T-helper 17 cell (primary cell): ENCODE measurements at places on chromosomes 2 and 18.

- no peak for DNase-seq
Observed at GRCh38 chr18:41326311-41326710, 628.7 kb upstream of the PIK3C3 start.

GRCh38 chr2:119155633-119156032 lies 2.9 kb downstream of the C1QL2 start:
- DNase-seq = no peak

DNA sequence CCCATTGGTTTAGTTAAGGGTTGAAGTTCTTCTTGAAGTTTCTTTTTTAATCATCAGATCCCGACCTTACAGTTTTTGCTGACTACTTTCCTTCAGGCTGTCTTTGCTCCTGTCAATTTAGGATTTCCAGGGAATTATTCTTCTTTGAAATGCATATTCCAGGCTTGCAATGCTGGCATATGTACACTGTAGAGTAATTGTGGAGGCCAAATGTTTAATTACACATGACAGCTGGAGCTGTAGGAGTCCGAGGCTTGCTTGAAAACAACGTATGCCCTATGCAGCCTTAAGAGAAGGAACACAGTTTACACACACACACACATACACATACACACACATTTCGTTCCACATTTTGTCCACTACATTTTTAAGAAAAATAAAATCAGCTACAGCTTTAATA lies 602.3 kb downstream of the TMEM182 start:
- DNase-seq = no peak

GRCh38 chr2:190159453-190159852 lies 96.9 kb upstream of the MSTN start:
- no peak for DNase-seq

DNA sequence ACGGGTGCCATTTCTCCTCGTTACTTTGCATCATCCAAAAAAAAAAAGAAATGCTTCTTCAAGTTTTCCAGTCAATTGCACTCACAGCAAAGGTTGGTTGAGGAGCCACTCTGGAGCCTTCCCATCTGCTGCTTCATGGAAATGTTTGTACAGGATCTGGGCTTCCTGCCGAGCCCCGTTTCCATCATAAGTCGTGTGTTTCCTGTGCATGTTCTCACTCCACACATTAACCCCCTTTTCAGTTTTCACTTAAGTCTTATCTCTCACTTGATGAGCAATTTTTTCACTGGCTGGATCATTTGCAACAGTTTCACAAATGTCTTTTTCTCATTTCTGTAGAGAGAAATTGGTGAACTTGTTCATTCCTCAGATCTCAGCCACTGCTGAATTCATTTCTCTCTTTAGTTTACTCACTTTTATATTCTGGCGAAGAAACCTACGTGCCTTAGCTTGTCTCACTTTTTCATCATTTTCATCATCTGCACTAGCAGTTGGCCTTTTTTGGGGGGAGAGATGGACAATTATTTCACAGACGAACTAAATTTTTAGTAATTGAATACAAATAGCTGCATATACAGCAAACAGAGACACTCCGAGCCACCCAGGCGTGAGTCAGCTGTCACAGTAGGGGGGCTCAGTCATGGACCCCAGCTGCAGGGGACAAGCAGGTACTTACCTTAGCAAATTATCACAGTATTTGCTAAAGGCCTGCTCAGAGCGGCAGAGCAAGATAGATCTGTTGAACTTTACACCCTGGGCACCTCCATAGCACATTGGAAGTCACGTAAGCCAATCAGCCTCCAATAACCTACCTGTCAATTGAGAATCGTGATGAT lies 750.8 kb upstream of the ID2 start:
- no peak for DNase-seq

DNA sequence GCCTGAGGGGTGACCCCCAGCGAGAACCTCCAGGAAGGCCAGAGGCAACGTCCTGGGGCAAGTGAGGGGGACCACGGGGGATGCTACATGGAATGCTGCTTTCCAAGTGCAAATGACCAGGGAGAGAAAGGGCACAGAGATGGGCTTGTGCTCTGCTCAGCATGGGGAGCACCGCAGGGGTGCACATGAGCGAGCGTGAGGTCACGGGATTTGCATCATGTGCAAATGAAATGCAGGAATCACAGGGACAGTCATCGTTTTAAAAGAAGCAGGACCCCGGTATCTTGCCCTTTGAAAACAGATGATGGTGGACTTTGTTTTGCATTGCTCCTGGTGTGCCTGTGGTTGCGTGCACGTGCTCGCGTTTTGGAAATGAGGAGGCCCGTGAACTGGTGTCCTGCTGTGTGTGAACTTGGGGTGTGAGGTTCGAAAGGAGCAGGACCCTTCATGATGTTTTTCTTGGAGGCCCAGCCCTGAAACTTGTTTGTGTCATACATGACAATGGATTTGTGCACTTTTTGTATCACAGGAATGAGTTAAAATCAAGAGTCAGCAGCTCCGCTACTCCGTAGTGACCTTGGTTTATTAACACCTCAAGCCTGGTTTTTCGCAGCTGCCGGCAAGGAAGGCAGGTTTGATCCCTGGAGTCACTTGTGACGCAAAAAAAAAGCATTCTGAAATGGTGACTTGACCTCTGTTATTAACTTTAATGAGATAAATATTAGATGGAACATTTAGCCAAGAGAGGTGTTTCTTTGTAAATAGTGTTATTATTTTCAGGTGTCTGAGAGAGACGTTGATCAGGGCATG lies 234.5 kb downstream of the LDLRAD4 start:
- no peak for DNase-seq

DNA sequence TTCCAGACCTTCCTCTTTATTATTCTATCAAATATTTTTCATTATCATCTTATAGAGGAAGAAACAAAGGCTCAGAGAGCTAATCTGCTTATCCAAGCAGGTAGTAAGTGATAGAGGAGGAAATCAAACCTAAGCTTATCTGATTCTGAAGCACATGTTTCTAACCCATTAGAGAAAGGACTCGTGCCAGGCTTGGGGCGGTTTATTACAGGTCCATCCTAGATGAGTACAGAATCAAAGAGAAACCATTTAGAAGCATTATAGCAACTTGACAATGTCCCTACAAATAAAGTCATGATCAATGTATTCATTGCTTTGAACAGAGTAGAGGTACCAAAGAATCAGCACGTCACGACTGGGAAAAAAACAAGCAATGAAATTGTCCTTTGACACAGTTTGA lies 303.0 kb downstream of the CYRIA start:
- no peak for DNase-seq

- DNase-seq = no peak
Observed at GRCh38 chr2:137729305-137729704, 235.0 kb upstream of the HNMT start.

DNA sequence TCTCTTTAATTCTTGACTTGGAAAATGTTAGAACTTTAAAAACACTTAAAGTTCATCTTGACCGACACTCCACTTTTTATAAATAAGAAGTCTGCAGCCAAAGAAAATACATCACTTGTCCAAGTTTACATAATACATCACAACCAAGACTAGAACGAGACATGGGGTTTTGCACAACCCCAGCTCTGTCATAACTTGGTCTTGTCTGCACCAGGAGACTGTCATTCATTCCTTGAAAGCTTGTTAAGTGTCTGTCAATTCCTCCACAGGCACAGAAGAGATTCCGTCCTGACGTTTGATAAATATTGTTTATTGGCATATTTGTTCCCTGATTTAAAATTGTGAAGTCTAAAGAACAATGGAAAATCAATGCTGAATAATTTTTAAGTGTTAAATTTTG lies 139.5 kb upstream of the SETBP1 start:
- DNase-seq = no peak

GRCh38 chr18:38362286-38362792 lies 796.7 kb upstream of the CELF4 start:
- no peak for DNase-seq

GRCh38 chr18:39587586-39587985 lies 2022.0 kb upstream of the CELF4 start:
- no peak for DNase-seq

DNA sequence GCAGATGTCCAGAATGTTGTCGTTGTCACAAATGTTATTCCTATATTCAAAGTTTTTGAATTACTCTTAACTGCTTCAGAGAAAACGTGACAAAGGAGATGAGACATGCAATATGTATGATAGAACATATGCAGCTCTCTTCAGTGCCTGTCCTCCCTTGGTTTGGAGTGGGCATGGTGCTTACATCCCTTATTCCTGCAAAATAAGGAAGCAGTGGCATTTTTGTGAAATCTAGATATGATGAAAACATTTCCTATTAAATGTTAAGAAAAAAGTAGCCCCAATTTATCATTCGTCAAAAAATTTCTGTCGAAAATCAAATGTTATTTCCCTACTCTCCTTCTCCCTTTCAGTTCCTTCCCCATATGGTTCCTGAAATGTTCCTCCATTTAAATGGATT lies 457.5 kb upstream of the FANCL start:
- DNase-seq = no peak

DNA sequence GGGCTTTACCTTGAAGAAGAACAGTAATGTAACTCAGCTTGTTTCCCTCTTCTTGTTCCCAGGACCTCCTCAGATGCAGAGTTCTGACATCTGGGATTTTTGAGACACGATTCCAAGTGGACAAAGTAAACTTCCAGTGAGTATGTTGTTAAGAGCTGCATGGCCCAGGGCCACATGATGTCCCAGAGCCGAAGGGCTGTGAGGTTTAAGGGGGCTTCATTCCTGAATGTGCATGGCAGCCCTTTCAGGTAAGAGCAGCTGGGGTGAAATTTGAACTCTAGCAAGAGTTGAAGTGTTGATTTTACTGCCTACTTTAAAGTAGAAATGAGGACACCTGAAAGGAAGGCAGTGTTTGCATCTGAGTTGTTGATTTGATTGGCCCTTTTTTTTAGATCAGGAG lies 13.3 kb downstream of the CHMP1B start:
- DNase-seq = no peak

- no peak for DNase-seq
Observed at GRCh38 chr2:3204031-3204821, 173.4 kb downstream of the EIPR1 start.

- no peak for DNase-seq
Observed at GRCh38 chr2:145110668-145111356, 590.9 kb upstream of the ZEB2 start.

- no peak for DNase-seq
Observed at GRCh38 chr2:157442191-157442590, 1.7 kb downstream of the CYTIP start.

DNA sequence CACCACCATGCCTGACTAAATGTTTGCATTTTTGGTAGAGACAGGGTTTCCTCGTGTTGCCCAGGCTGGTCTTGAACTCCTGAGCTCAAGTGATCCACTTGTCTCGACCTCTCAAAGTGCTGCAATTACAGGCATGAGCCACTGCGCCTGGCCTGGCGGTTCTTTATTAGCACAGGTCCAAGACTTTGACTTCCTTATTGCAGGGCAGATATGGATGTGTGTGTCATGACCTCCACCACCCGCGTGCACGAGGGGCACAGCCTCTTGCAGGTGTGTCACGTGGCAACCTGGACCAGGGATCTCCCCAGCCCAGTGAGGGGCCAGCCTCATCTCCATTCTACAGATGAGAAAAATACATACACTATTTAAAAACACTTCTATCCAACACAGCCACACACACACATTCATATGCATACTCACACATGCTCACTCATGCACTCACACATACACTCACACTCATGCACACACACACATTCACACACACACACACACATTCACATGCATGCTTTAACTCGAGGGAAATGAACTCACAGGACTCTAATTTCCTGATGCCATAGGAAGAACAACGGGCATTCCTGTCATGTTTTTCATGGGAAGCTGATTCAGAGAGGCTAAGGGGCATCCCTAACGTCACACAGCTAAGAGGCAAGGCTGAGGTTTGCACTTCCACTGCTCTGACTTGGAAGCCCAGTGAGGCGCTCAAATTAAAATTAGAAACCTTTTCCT lies 38.8 kb downstream of the RRM2 start:
- DNase-seq = no peak
